ENCODE measurements at places on chromosomes 7 and 10.

DNA sequence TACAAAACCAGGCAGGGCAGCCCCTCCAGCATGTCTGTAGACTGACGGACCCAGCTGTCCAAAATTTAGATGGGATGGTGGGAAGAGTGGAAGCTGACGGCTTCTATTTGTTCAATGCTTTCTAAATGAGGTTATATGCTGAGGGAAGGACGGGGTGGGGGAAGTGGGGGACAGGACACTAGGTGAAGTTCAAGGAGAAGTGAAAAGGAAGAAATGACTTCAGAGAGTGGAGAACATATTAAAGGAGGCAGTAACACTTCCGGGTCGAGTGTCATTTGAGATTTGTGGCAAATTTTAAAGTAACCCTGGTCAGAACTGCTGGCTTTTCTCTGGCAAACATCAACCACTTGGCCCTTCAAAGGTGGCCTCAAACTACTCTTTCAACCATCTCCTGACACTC is 9.4 kb downstream of the PIP4K2A start:
- no peak for DNase-seq

DNA sequence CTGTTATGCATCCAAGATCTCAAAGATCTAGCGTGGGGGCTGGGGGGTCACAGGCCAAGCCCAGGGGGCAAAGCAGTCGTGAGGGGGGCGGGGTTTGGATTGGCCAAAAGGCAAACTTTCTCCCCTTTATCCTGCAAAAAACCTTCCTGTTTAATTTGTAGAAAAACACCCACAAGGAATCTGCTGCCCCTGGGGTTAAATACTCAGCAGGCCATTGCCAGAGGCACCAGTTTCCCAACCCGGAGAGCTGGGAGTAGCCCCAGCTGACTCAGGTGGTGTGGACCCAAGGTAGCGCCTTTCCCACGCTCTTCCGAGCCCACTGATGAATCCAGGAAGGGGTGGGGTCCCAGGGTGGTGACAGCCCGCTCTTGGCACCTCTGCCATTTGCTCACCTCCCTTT is 21.4 kb downstream of the KCP start:
- no peak for DNase-seq

- DNase-seq = no peak
Measured at GRCh38 chr7:120207037-120207436, 65.9 kb upstream of the KCND2 start.

- DNase-seq = no peak
Measured at GRCh38 chr7:145016068-145016467, 180.2 kb upstream of the TPK1 start.

GRCh38 chr10:77441353-77442166 is 196.0 kb downstream of the KCNMA1 start:
- no peak for DNase-seq

- DNase-seq = no peak
Measured at GRCh38 chr7:5469375-5470166, 45.9 kb upstream of the TNRC18 start.

DNA sequence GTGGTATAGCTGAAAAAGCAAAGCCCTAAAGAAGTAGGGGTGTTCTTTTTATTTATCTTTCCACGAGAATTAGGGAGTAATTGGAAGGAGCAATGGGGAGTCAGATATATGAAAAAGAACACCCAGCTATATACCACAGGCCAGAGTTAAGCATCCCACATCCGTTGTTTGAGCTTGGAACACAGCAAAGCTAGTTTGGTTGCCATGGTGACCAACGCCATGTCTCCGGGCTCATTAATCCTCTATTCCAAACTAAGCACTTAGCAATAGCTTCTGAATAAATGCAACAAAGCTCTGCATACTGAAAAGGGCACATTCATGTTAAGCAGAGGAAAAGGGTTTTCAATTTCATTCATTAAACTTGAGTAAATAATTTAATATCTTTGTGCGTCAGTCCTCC is 23.5 kb downstream of the ASB4 start:
- no peak for DNase-seq

- no peak for DNase-seq
Measured at GRCh38 chr10:34341473-34341872, 473.6 kb downstream of the PARD3 start.

Data from activated effector memory CD4-positive, alpha-beta T cell treated with anti-CD3 and anti-CD28 coated beads, Interleukin-2, amount 50 U/mL, for 16 hours (primary cell).